ENCODE measurements at places on chromosomes 13 and 19.

DNA sequence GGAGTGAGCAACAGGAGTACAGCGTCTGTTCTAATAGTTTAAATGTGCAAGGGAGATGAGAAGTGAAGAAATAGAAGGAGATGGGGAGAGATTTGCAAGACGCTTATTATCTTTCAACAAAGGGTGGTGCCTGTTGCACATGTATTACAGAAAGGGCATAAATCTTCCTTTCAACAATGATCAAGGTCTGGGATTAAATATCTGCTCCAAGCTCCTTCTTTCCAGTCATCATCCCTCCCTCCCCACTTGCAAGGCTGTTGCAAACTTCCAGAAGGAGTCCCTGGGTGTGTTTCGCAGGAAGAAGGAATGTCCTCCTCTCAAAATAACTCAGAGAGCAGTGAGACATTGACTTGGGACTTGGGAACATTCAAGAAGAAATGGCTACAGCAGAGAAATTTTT lies 63.5 kb upstream of the MYCBP2 start:
- no peak for DNase-seq

GRCh38 chr13:77506874-77507273 lies 28.6 kb upstream of the SCEL start:
- no peak for DNase-seq

- no peak for DNase-seq
Observed at GRCh38 chr19:46915386-46915785, 54.6 kb downstream of the ARHGAP35 start.

- DNase-seq: no peak
Observed at GRCh38 chr13:39411511-39411910, 191.5 kb downstream of the LHFPL6 start.

DNA sequence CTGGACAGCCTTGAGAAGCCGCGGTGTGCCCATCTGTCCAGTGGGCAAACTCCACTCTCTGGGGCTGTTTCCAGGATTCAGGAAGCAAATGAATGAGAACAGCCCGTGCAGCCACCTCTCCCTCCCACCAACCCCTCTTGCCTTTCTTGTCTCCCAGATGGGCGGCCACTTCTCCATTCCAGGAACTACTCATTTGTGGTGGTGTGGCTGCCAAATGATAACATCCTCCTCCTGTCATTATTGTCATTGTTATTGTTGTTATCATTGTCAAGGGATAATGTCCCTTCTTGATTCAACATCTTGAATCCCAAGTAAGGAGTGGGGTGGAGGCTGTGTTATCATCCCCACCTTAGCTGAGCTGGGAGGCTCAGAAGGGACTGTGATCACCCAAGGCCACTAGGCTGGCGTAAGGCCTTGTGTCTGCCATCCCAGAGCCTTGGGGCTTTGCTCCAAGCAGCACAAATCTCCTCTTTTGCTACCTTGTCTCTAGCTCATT lies 1.6 kb downstream of the DNM2 start:
- DNase-seq: no peak

DNA sequence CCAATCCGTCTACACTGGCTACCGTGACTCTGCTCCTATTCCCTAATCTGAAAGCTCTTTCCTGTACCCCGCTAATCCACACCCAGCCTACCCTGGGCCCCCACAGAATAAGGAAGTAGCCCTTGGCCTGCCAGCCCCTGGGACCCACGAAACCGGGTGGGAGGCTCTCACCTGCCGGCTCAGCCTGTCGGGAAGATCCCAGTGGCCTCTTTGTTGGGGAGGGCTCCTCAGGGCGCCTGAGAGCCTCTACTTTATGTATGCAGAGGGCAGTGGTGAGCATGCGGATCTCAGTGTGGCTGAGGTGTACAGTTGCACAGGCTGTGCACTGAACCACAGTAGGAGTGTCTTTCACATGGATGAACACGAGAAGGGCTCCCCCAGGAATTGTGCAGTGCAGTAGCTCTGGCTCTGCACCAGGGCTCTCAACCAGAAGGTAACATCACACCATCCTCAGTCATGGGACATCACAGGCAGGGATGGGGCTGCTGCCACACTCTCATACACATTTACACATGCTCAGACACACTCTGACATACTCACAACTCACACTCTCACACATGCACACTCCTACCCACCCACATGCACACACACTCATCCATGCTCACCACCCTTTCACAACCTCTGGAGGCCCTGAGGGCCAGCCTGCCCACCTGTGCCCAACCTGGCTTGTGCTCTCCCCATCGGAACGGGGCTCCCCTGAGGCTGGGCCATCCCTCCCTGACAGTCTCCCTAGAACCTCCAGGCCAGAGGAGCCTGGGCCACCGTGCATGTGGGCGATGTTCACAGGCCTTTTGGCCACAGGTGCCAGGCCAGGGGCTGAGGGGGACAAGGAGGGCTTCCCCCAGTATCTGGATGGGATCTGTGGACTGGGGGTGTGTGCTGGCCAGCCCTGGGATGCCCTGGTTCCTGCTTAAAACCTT lies 135.0 kb downstream of the URI1 start:
- no peak for DNase-seq

DNA sequence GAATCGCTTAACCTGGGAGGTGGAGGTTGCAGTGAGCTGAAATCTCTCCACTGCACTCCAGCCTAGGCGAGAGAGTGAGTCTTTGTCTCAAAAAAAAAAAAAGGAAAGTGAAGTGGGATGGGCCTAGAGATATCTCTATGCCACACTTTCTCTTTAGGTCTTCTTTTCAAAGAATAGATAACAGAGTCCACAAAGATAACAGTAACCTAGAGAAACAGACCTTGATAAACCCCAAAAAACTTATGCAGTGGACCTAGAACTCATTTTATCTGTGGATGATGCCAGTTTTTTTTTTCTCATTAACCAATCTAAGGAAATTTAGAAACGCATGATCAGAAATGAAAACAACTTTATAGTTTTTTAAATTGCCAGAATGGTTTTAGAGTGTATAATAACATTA lies 227.4 kb downstream of the LHFPL6 start:
- no peak for DNase-seq

- DNase-seq: no peak
Observed at GRCh38 chr19:2371656-2372055, 11.6 kb downstream of the TMPRSS9 start.

DNA sequence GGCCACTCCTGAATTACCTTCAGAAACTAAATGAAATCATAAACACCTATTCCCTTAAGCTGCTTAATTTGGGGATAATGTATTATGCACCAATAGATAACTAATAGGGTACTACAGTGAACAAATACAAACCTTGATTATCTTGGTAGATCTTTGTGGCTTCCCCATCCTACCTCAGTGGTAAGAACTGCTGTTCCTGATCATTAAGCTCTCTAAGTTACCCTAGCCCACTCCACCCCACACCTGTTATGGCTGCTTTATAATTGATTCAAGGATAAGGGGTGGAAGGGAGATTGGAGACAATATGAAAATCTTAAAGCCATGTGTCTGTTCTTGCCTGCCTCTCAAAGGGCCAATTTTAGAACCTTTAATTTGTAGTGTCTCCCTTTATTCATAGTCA lies 121.2 kb downstream of the LMO7 start:
- DNase-seq: no peak

- no peak for DNase-seq
Observed at GRCh38 chr19:32891609-32892008, 22.0 kb upstream of the SLC7A9 start.

DNA sequence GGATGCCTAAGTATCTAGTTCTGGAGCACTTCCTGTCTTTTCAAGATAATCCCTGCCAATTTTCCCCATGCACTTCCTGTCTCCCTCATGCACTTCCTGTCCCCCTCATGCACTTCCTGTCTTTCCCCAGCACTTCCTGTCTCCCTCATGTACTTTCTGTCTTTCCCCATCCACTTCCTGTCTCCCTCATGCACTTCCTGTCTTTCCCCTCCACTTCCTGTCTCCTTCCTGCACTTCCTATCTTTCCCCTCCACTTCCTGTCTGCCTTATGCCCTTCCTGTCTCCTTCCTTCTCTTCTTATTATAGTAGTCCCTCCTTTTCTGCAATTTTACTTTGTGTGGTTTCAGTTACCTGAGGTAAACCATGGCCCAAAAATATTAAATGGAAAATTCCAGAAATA lies 3.0 kb upstream of the TNNT1 start:
- DNase-seq: no peak

- DNase-seq: no peak
Observed at GRCh38 chr13:33308863-33309262, 23.3 kb upstream of the STARD13 start.
